ENCODE measurements at places on chromosomes 7 and 10.
A peak's percentile ranks its signal among the peaks of the same experiment; 100 is the strongest.

- DNase-seq: peak; percentile 26
Measured at GRCh38 chr10:24721229-24722106, 2.2 kb downstream of the ARHGAP21 start.

DNA sequence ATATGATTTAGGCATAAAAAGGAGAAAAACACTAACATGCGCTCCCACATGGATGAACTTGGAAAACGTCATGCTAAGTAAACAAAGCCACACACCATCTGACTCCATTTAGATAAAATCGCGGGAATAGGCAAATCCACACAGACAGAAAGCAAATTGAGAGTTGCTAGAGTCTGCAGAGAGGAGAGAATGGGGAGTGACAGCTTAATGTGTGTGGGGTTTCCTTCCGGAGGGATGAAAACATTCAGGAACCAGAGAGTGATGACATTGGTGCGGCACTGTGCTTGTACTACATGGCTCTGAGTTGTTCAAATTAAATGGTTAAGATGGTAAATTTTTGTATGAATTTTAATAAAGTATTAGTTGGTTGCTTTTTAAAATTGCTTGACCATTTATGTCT, 482.9 kb upstream of the AKR1E2 start:
- DNase-seq: no peak

DNA sequence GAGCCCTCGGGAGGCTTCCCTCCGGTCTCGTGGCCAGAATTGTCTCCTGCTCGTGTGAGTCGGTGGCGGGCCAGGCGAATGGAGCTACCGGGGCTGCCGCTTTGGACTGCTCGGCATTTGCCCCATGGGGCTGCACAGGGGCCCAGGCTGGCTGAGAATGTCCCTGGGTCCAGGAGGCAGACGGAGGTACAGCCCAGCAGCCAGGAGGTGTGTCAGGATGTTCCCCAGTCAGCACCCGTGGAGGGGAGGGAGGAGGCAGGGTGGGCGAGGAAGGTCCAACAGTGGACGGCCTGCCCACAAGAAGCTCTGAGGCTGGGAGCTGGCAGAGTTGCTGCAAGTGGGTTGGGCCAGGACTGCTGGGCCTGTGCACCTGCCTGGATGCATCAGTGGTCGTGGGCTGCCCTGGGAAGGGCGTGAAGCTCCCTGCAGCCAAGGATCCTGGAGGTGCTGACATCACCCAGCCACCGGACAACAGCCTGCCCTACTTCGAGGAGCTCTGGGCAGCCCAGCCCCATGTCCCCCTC, 46.4 kb downstream of the PDGFA start:
- no peak for DNase-seq

DNA sequence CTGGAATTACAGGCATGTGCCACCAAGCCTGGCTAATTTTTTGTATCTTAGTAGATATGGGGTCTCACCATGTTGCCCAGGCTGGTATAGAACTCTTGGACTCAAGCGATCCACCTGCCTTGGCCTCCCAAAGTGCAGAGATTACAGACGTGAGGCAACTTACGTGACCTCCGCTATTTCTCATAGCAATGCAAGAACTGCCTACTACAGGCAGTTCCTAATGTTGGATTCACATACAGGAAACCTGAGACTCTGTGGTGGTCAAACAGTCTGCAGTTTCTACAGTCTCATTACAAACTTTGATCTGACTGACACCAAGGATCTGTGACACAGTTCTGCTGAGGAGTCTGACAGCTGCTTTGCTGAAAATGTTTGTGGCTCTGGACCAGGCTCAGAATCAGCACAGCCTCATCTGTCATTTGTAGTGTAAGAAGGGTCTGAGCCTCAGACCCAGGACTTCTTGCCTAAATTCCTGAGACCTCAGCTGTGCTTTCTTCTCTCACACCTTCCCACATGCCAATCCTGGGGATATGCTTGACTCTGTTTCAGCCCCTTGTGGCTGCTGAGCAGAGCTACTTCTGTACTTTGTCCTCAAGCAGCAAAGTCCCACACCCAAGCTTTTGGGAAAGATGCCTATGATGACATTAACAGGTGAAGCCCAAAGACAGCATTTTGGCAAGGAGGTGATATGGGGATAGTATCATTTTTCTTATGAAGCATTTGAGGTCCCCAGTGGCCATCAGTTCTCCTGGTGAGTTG, 48.0 kb upstream of the CYP2C9 start:
- DNase-seq: no peak

GRCh38 chr10:23516530-23516929, 77.7 kb downstream of the OTUD1 start:
- no peak for DNase-seq

DNA sequence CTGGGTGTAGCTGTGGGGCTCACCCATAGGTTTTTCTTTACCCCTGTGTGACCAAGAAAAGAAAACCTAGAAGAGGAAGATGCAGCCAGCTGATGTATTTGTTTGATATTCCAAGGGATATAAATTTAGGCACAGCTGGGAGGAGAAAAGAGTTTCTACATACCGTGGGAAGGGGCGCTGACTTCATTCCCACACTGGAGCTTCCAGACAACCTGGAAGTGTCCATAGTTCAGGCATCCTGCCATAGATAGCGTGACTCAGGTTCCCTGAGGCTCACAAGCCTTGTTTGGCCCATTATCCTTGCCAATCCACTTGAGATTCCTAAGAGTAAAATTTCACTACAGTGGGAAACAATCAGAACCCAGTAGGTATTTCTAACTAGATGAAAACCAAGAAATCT, 371.7 kb upstream of the NRP1 start:
- DNase-seq: no peak

- DNase-seq: no peak
Measured at GRCh38 chr10:80253266-80253962, 36.0 kb downstream of the MAT1A start.

- no peak for DNase-seq
Measured at GRCh38 chr10:14304046-14304445, 26.7 kb downstream of the FRMD4A start.

DNA sequence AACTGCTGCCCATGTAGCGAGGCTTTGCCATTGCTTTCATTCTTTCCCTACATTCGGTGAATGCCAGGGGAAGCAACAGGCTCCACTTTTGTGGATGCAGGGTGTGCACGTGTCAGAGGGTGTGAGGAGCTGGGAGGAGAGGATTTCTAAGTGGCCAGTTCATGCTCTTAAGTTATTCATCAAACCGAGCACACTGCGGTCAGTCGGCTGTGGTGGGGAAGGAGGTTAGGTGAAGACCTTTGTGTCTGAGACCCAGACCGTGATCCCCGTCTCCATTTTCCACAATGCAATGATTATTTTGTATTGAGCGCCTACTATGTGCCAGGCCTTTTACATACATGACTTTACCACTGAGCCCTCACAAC, 438.6 kb upstream of the GALNT17 start:
- DNase-seq: no peak

DNA sequence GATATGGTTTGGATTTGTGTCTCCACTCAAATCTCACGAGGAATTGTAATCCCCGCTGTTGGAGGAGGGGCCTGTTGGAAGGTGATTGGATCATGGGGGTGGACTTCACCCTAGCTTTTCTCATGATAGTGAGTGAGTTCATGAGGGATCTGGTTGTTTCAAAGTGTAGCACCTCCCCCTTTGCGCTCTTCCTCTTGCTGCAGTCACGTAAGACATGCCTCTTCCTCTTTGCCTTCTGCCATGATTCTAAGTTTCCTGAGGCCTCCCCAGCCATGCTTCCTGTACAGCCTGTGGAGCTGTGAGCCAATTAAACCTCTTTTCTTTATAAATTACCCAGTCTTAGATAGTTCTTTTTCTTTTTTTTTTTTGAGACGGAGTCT, 17.1 kb downstream of the CDNF start:
- DNase-seq: no peak

- no peak for DNase-seq
Measured at GRCh38 chr7:128120116-128120515, 88.9 kb upstream of the LRRC4 start.

DNA sequence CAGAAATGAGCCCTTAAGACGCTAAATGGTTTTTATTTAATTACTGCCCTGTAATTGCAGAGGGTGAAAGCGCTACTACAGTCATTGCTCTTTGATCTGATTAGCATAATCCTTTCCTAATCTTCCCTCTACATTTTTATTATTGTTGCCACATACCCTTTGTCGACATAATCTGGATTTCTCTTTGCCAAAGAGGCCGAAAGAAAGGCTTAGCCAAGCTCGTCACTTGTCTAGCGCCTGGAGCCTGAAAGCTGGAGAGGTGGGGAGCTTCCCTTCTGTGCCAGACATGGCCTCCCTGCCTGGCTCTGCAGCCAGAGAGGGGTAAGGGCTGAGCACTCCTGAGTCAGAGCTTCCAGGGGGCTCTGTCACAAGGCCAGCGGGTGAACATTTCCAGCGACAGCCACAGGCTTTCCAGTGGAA, 145.9 kb downstream of the PRKAG2 start:
- DNase-seq: no peak

GRCh38 chr7:82539969-82540368, 96.4 kb upstream of the CACNA2D1 start:
- no peak for DNase-seq

- DNase-seq: peak; percentile 82
Measured at GRCh38 chr7:101121991-101122932, 4.6 kb upstream of the SERPINE1 start.

GRCh38 chr7:874031-874749, 2.2 kb upstream of the GET4 start:
- no peak for DNase-seq

- no peak for DNase-seq
Measured at GRCh38 chr10:28118985-28119628, 120.2 kb upstream of the ODAD2 start.

GRCh38 chr7:108376206-108376605, 80.0 kb downstream of the NRCAM start:
- DNase-seq: no peak

DNA sequence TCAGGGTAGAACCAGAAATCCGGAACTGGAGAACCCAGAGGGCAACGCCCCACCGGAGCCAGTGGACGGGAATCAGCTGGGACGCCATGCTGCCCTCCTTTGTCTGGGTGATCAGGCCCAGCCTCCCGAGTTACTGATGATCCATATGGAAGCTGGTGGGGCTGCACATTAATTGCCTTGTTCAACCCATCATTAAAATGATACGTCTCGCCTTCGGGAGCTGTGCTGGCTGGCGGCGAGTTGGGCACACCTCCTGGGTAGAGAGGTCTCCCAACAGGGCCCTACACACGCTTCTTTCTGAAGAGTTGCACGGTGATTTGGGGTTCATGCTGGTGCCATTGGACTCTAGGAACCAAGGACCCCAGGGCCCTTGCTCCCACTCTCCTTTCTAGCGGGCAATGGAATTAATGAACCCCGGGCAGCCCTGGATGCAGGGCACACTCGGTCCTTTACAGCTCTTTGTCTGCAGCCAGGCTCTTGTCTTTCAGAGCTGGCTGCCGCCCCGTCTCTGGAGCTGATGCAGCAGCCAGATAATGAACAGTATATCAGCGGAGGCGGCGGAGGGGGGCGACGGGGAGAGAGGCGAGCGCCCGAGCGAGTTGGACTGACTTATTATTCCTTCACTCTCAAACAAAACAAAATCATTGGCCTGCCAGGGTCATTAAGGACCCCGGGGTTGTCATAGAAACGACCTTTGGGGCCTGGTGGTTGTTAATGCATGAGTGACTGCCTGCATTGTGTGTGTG, 412.2 kb upstream of the ZMIZ1 start:
- DNase-seq: no peak

GRCh38 chr10:73263693-73264347, 11.4 kb upstream of the MRPS16 start:
- DNase-seq: peak; percentile 40

DNA sequence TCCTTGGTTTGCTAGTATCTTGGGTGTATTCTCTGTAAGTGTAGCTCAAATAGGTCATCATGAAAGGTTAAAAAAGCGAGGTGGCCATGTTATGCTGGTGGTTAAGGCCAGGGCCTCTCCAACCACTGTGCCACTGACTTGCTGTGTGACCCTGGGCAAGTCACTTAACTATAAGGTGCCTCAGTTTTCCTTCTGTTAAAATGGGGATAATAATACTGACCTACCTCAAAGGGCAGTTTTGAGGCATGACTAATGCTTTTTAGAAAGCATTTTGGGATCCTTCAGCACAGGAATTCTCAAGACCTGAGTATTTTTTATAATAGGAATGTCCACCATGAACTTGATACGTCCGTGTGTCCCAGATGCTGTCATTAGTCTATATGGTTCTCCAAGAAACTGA, 17.1 kb downstream of the SCD start:
- no peak for DNase-seq

DNA sequence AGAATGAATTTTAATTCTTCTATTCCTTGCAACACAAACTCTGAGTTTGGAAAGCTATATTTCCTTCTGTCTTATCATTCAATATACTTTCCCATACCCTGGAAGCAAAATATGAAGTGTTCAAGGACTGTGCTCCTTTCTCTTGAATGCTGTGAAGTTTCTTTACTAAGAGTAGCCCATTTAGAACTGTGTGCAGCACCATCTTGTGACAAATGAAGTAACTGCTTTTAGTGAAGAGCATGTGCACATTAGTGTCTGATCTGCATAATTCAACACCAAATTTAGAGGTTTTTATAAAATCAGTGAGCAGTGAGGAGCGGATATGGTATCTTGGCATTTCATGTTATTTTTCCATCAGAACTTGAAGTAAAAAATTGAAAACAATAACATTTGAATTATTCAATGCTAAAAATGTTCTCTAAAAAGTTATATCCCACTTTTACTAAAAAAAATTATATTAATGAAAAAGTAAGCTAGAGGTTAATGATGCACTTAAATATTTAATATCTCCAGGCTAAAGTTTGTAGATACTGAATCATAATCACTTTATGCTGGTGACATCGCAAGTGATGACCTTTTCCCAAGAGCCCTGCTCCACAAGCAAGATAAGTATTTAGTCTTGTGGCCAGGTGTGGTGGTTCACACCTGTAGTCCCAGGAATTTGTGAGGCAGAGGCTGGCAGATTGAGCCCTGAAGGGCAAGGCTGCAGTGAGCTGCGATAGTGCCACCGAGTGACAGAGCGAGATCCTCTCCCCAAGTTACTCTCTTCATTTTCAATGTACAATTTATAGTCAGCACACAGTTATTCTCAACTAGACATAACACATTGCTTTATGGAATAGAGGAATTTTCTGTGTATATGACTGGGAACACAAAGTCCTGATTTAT, 108.8 kb upstream of the PCLO start:
- DNase-seq: peak; percentile 20

- DNase-seq: no peak
Measured at GRCh38 chr10:122463466-122464249, 2.3 kb downstream of the HTRA1 start.

DNA sequence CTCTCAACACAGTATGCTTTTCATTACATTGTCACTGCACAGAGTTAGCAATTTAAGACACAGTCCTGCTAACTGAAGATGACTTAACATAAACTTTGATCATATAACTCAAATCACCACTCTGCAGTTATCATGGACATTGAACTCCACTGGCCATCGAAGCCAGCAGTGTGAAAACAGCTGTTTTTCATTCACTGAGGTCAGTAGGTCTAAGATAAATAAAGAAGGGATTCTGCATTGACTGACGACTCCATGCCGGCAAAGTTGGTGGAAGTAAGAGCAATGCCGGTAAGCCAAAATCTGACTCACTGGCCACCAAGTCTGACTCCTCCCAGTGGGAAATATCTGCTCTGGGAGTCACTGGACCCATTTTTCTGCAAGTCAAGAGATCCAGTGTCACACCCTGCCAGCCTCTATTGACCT, 449.9 kb upstream of the ANKRD30A start:
- no peak for DNase-seq

GRCh38 chr7:36459236-36459960, 69.7 kb downstream of the ANLN start:
- DNase-seq: no peak
